Pancreas (tissue), 10 donors: ENCODE measurements at places on chromosomes 5 and 9.

- DNase-seq, result no peak
These were observed 184.1 kb downstream of the MARCHF11 start for GRCh38 chr5:15995341-15996052.

DNA sequence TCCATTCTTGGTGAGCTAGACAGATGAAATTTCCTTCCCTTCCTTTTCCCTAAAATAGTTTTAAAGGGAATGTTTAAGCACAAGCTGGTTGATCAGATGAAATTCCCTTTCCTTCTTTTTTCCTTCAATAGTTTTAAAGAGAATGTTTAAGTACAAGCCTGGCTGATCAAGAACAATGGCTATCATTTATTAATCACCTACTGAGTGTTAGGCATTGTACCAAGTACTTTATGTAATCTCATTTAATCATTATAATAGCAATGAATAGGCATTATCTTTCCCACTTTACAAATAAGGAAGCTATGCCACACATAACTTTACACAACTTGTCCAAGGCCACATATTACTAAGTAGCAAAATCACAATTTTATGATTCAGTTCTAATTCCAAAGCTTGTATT lies 152.0 kb upstream of the ACOT12 start:
- no peak for DNase-seq

DNA sequence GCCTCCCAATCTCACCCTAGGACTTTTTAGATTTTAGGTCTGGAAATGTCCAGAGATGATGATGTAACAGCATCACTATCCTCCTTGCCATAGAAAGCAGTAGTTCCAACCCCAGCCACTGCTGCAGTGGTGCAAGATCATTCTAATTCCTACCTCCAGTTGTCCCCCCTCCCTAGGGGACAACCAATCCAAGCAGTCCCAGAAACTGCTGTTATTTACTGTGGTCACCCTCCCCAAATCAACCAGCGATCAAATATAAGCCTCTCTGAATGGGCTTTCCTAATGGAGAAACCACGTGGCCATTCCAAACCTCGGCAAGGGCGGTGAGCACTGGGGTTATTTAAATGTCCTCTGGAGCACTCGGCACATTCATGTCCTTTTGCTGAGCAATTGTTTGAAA lies 159.8 kb downstream of the SLF1 start:
- no peak for DNase-seq

DNA sequence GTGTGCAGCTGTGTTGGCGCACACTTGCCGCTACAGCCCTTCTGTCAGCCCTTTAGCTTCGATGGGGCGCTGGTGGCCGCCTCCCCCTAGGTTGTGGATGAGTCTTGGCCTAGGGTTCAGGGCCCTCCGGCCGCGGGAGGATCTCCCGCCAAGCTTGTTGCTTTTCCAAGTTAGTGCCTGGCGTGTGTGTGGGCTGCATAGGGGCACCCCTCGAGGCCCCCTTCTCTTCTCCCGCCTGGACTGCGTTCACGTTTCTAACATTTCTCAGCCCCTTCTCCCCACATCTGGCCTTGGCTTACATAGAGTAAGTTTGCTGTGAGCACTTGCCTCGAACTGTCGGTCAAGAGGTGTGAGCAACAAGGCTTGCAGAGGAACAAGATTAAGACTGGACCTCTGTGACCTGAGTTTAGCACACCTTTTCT lies 413 bp upstream of the OXCT1 start:
- no peak for DNase-seq

- DNase-seq, result no peak
These were observed 51.4 kb upstream of the NEK6 start for GRCh38 chr9:124206391-124206790.

DNA sequence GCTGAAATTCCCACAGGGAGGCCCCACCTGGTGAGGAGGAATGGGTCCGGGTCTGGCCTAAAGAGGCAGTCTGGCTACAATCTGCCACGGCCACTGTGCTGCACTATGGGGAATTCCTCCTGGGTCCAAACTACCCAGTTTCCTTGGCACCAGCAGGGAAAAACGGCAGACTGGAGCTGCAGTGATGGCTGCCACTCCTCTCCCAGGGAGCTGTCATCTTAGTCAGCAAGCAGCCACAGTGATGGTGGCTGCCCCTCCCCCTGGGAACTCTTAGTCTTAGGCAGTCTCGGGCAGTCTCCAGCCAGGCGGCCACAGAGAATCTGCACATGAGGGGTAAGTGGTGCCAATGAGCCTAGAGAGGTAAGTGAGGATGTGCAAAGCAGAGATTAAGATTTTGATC lies 205.8 kb downstream of the TMEM38B start:
- DNase-seq, result no peak

DNA sequence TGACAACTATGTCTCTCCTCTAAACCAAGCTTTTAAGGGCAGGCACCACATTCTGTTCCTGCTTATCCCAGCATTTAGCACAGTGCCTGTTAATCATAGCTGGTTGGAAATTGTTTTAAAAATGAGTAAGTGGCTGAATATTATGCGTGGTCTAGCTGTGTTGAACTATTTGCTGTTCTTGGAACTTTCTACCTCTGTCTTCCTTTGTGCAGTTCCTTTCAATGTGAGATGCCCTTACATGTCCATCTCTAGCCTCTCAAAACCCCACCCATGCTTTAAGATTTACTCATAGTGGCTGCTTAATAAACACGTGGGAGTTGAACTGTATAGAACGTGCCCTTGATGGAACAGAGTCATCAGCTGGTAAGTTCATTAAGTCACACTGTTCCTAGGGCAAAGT lies 34.5 kb downstream of the C9orf57 start:
- DNase-seq, result no peak

DNA sequence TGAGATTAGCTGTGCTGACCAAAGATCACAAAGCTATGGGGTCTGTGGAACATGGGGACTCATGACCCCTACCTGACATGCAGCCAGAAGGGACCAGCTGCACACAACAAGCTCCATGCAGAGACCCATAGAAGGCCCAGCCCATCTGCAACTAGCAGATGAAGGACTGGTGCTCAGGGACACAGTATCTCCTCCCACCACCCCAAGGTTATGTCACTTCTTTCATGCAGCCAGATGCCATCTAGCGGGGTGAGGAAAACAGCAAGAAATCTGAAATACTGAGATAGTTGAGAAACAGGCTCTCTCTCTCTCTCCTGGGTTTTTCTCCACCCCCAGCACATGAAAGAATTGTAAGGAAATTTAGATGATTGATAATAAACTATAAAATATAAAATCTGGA lies 161.3 kb upstream of the DAPK1 start:
- DNase-seq, result no peak

DNA sequence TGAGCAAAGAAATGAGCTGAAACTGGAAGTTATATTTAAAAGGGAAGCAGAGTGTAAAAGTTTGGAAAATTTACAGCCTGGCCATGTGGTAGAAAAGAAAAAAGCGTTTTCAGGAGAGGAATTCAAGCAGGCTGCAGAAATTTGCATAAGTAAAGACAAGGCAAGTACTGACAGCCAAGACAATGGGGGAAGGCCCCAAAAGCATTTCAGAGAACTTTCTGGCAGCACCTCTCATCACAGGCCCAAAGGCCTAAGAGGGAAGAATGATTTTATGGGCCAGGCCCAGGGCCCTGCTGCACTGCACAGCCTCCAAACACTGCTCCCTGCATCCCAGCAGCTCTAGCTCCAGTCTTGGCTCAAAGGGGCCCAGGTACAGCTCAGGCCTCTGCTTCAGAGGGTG lies 169.7 kb downstream of the GLIS3 start:
- no peak for DNase-seq

- no peak for DNase-seq
These were observed 174.6 kb downstream of the GOLPH3 start for GRCh38 chr5:31999470-31999869.

DNA sequence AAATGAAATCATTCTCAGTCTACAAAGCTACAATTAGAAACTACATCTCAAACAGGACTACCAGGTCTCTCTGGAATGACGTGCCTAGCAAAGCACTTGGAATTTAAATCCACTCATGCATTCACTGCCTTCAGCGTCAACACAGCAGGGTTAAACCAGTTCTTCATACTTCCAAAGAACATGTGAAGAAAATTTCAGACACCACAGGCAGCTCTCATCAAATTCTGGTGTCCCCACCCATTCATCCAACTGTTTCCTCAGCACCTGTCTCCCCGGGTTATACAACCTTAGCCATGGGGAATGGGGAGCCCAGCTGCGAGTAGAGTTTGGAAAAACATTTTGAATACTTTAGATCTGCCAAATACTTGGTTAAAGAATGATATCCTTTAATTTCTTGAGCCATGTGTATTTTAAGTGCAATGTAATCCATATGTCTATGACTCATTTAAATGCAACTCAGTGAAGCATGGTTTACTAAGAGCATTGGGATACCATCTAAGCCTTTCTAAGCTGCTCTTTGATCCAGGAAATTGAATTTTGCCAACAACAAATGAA lies 17.5 kb downstream of the ADAM19 start:
- DNase-seq, result no peak

DNA sequence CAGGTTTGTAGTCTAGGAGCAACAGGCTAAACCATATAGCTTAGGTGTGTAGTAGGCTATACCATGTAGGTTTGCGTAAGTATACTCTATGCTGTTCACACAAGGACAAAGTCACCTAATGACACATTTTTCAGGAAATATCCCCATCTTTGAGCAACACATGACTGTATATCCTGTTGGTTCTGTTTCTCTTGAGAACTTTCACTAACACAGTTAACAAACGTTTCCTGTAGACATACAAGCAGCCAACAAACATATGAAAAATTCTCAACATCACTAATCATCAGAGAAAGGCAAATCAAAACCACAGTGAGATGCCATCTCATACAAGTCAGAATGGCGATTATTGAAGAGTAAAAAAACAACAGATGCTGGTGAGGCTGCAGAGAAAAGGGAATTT lies 68.2 kb downstream of the NR2F1-AS1 start:
- DNase-seq, result no peak

DNA sequence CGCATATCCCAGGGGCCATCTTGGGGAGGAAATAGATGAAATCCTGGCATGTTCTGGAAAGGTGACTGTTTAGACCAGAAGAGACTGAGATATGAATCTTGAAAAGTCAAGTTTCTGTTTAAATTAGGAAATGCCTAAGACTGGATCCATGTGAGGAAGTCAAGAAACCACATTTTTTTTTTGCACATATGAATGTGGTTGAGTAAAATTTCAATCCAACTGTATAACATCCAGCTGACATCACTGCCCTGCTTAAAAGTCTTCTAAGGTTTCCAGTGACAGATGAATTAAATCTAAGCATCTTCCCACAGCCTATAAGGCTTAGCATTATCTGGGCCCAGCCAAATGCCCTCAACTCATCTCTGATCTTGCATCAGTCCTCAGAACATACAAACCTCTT lies 47.7 kb upstream of the TCERG1 start:
- DNase-seq, result no peak

- DNase-seq, result no peak
These were observed 807 bp upstream of the PLGRKT start for GRCh38 chr9:5438301-5439162.

- no peak for DNase-seq
These were observed 9.4 kb downstream of the GABRA1 start for GRCh38 chr5:161857358-161857757.

DNA sequence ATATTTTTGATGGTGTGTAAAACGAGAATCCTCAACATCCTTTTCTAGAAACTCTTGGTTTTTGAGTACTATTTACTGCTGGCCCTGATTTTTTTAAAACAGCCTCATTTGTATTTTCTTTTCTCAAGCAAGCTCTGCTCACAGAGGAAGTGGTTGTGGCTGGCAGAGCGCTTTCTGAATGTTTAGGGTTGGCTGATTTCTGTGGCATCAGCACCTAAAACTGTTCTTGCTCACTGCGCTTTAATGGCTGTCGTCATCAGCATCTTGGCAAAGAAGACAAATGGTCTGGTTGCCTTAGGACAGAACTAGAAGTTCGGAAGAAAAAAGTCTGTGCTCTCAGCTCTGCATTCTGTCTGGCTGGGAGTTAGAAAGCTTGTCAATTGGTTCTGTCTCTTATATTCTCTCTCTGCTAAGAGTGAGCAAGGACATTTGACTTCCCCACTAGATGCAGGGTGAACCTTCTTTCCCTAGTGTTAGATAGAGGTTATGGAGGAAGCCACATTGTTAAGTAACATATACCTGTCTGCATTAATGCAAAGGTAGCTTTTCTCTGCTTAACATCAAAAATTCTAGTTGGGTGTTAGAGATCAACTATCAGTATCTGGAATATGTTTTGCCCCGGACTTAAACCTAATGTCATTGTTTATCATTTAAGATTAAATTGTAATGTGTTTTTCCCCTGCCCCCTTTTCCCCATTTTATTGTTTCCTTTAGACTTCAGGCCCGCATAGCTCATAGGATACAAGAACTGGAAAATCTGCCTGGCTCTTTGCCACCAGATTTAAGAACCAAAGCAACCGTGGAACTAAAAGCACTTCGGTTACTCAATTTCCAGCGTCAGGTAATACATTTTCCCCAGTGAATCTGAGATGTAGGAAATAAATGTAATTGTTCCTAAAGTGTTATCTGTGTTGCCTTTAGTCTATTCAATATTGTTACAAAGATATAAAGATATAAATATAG lies 39.0 kb downstream of the SMARCA2 start:
- peak; percentile 24 for DNase-seq

- DNase-seq, result no peak
These were observed 26.3 kb downstream of the NMUR2 start for GRCh38 chr5:152378730-152379129.

GRCh38 chr9:93673021-93673838 lies 96.8 kb downstream of the PHF2 start:
- DNase-seq, result peak; percentile 50

DNA sequence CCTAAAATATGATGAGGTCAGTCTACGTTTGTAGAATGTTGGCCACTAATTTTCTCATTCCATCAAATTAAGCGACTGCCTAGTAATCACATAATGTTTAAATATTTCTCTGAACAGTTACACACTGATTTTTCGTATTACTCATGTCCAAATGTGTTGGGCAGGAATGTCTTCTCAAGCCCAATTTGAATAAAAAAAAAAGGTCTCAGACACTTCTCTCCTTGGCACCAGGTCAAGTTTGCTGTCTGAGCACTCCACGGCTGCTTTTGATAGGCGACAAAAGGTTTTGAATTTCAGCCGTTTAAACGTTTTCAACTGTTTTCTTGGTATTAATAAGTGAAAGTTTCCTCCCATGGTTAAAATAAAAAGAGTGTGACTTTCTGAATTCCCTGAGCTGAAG lies 542.1 kb downstream of the IRX1 start:
- no peak for DNase-seq

- no peak for DNase-seq
These were observed 23.9 kb downstream of the TLE1 start for GRCh38 chr9:81665322-81665871.

DNA sequence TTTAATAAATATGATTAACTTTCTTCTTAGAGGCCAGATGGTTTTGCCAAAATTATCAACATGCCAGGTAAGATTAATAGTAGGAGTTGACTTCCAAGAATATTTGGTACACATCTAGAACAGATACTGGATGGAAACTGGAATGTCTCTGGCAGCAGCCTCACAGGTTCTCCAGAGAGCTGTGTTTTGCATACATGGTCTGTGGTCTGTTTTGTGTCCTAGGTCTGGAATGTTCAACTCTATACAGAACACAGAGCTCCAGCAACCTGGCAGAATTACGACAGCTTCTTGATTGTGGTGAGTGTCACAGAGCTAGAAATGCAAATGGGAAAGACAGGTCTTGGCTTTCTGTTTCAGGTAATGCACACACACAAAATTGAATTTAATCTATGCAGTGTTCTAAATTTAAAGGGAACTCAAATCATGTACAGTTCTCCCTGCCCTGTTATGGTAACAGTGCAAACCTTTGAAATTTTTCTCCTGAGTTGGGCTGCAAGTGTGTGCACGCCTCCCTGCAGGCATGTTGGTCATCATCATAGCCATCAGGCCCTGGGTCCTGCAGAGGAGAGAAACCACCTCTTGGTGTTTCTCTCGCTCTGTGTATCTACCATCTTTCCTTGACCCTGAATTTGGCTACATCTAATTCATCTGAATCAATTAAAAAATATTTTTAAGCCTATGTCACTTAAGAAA lies 58.3 kb downstream of the PIK3R1 start:
- no peak for DNase-seq

- no peak for DNase-seq
These were observed 401.3 kb downstream of the BNC2 start for GRCh38 chr9:16469184-16469583.
